ENCODE measurements at places on chromosomes 4 and X.

DNA sequence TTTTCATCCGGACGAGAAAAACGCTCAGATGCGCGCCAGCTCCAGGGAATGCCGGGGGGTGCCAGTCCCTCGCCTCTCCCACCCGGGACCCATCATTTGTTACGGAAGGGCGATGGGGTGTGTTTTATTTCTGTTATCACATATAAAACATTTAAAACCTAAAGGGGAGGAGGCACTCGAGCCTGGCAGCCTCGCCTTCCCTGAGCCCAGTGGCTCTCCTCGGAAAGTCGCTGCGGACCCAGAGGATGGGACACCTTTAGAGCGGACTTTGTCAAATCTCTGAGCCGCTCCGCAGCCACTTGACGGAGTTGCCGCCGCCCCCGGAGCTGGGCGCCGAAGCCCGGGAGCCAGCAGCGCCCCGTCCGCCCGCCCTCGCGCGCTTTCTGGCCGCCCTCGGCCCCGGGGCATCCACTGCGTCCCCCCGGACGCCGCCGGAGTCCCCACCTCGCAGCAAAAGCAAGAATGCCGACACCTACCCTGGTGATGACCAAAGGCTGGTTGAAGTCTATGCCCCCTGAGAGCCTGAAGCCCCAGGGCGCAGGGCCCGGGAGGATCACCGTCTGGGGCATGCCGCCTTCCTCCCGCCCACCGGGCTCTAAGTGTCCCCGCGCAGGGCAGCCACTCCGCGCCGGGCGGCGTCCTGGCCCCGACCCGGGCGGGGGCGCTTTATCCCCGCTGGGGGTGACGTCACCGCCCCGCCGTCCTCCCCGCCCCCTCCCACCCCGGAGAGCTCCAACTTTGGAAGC, at the start of gene PDLIM3:
TSS of gene PDLIM3 (minus strand) at position 642 of the 746 bp plus-strand sequence. CDS start at position 569, 73 bp downstream.
- DNase-seq, result no peak

- DNase-seq, result no peak
These were observed 575 bp downstream of the GATA1 start for GRCh38 chrX:48786825-48787504.

- no peak for DNase-seq
These were observed 291.1 kb upstream of the NOCT start for GRCh38 chr4:138724530-138724929.

DNA sequence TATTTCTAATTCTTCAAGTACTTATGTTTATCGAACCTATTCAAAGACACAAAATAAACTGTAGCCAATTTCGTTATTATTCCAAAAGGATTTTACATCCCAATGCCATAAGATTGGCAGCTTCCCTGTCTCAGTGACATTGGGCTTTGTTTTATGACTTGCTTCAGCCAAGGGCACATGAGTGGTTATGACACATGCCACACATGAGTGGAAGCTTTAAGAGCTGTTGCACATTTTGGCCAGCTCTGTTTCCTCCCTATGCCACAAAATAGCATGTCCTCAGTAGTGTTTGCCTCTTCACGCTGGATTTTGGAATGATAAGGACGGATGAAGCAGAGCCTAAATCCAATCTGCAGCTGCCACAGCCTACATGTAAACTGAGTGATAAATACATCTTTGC, 21.9 kb downstream of the SEC24D start:
- no peak for DNase-seq

DNA sequence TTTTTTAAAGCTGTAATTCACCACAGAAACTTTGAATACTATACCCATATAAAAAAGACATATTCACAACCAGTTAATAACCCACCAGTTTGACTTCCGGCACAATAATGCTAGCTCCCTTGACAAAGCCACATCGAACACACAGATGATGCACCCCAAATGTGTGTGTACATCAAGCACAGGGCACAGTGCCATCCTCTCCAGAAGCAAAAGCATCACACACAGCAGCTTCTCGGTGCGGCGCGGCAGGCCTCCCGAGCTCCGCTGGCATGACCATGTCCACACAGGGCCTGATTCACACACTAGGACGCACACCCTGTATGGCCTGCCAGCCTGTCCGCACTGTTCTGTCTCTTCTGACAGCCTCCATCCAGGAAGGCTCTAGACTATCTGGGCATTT, 88.0 kb downstream of the LEF1 start:
- DNase-seq, result no peak

- DNase-seq, result no peak
These were observed 401.4 kb downstream of the CCSER1 start for GRCh38 chr4:90528551-90528950.

- no peak for DNase-seq
These were observed 786.1 kb upstream of the AADAT start for GRCh38 chr4:170875868-170876267.

DNA sequence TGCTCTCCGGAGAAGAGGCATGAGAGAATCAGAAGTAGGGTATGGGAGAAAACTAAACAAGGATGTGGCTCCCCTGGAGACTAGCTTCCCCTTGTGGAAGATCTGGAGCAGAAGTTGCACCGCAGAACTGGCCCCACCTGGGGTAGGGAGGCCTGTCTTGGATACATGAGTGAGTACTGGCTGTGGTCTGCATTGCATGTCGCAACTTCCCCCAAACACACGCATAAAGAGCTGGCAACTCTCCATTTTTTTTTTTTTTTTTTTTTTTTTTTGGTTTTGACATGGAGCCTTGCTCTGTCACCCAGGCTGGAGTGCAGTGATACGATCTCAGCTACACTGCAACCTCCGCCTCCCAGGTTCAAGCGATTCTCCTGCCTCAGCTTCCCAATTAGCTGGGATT, 119.9 kb downstream of the EGF start:
- DNase-seq, result no peak

- DNase-seq, result no peak
These were observed 736 bp downstream of the IDS start for GRCh38 chrX:149504226-149504914.

DNA sequence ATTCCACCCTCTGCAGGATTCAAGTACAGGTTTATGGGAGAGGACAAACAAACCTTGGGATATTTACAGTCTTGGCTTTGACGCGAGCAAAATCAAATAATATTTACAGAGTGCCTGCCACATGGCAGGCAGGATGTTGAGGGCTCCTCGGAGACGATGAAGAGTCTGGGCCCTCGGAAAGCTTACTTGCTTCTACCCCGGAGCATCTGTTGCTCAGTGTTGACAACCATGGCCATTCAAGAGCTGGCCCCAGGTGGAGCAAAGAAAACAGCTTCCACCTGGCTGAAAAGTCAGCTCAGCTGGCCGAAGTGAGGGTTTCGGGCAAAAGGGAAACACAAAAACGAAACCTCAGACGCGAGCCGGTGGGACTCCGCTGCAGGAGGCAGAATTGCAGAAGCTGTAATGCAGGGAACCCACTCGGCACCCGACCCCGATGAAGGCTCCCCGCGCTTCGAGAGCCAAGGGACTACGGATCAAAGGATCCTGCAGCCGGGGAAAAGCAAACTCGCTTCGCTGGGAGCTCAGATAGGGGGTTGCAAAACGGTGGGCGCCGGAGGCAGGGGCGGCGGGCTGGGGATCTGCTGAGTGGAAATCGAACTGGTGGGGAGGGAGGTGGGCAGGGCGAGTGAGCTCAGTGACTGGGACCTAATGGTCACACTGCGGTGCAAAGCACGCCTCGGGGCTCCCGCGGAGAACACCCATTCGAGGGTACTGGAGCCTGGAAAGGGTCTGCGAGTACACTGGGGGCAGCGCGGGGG, 805 bp downstream of the ATP8A1 start:
- no peak for DNase-seq

DNA sequence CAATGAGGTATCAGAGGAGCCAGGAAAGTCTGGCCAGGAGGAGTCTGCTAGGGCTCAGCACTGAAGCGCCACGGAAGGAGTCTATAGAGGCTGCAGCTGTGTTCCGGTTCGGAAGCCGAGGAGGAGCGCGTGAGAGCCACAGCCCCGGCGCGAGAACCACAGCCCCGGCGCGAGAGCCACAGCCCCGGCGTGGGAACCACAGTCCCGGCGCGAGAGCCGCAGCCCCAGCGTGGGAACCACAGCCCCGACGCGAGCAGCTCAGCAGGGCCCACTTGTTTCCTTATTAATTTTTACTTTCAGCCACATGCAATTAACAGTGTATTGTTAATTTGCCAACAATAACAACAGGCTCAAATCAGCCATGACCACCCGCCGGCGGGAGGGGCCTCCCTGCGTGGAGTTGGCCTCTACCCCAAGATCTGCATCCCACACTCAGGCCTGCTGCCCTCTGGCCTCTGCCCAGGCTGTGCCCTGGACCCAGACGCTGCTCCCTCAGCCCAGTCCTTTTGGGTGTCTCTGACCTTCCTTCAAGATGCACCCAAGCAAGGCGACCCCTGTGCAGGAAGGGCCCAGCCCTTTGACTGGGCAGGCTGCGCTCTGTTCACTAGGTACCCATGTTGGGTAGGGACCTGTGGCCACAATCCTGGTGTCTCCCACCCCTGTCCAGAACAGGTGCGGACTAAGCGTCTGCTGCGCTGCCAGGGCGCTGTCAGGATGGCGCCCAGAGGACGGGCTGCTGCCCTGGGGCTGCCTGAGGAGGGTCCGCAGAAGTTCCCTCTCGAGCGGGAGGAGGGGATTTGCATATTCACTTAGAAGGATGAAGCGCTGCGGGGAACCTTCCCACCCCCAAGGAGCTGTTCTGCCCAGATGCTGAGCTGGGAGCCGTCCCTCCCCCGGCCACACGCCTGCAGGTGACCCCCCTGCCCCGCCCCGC, 113.8 kb downstream of the ADRA2C start:
- DNase-seq, result no peak

DNA sequence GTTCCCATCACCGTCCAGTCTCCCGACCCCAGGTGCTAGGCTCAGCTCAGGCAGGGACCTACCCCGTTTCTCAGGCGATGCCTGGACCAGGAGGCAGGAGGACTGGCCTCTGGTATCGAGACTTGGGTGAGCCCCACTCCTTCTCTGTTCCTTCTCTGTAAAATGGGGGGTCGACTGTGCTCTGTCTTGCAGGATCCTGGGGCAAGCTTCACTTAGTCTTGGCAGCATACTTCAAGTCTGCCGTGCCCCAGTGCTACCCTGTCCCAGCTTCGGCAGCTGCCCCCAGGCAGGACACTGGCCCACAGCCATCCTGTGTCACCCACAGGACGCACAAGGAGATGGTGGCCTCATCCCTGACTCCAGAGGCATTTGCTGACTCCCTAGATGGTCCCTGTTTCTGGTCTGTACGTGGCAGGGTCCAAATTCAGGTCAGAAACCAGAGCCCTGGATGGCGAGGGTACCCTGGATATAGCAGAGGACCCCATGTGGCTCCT, 7.0 kb upstream of the HAUS7 start:
- no peak for DNase-seq

- DNase-seq, result no peak
These were observed 11.6 kb downstream of the ARHGAP24 start for GRCh38 chr4:85486425-85487086.

DNA sequence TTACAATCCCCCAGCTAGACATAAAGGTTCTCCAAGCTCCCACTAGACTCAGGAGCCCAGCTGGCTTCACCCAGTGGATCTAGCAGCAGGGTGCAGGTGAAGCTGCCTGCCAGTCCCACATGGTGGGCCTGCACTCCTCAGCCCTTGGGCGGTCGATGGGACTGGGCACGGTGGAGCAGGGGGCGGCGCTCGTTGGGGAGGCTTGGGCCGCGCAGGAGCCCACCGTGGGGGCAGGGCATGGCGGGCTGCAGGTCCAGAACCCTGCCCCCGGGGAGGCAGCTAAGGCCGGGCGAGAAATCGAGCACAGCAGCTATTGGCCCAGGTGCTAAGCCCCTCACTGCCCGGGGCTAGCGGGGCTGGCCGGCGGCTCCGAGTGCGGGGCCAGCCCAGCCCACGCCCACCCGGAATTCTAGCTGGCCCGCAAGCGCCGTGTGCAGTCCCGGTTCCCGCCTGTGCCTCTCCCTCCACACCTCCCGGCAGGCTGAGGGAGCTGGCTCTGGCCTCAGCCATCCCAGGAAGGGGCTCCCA, 9.6 kb upstream of the KLF8 start:
- no peak for DNase-seq

- no peak for DNase-seq
These were observed 39.5 kb downstream of the TMEM165 start for GRCh38 chr4:55435141-55435841.

DNA sequence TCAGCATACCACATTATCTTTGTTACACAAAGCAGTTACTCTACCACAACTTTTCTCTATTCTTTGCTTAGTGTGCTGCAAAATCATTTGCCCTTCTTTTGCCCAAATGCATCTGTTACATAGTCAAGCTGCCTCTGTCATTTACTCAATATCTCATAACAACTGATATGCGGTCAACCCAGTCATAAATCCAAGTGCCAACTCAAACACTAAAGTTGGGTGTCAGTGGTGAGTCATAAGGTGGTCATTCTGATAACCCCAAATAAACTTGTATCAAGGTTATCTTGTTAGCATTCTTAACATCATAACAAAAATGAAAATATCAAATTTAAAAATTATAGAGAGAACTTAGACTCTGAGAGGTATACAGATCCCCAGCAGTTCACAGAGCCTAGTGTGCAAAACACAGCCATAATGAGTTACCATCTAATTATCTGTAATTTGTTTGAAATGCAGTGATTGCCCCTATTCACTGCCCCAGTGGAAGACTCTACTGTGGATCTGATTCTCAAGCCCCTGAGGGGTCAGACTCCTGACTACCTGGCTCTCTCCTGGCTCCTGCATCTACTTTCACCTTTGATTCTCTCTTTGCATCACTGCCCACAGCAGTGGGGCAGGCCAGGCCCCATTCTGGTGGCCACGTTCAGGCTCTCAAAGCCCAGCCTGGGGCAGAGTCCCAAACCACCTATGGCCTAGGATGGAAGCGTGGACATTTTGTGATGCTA, 29.2 kb downstream of the TBC1D9 start:
- no peak for DNase-seq

- no peak for DNase-seq
These were observed 338.5 kb downstream of the PCDH7 start for GRCh38 chr4:31058656-31059055.

GRCh38 chr4:88958080-88958479, 98.9 kb downstream of the FAM13A start:
- DNase-seq, result no peak

DNA sequence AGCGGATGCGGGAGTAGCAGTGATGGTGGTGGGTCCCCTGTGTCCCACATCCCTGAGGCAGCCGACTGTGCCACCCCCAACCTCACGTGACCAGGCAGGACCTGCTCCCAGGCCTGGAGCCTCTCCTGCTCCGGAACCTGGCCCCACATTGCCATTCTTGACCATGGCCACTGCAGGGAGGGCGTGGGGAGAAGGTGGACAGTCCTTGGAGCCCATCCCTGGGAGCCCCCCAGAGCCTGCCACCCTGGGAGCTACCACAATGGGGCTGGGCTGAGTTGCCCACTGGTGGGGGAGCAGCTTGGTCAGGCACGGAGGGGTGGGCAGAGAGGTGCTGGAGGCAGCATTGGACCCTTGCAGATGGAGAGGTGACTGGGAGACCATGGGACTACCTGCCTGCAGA, 36.8 kb downstream of the TMPRSS11A start:
- DNase-seq, result no peak
